C1 segment of cervical spinal cord (tissue), 14 donors: ENCODE measurements at places on chromosomes 7 and 10.

DNA sequence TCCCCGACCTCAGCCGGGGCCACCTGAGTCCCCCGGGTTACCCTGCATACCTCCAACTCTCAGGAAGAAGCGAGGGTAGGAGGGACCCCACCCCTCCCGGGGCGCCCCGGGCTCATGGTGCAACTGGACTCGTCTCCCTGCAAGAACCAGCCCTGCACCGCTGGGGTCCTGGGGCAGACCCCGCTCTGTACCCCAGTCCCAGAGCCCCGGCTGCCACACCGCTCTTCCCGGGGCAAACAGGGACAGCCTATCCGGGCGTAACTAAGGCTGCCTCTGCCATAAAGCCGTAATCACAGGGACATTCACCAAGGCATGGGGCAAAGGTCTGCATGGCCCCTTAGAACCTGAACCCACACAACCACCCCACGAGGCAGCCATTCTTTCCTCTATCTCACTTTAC, 6.7 kb upstream of the MAFK start:
- no peak for DNase-seq

DNA sequence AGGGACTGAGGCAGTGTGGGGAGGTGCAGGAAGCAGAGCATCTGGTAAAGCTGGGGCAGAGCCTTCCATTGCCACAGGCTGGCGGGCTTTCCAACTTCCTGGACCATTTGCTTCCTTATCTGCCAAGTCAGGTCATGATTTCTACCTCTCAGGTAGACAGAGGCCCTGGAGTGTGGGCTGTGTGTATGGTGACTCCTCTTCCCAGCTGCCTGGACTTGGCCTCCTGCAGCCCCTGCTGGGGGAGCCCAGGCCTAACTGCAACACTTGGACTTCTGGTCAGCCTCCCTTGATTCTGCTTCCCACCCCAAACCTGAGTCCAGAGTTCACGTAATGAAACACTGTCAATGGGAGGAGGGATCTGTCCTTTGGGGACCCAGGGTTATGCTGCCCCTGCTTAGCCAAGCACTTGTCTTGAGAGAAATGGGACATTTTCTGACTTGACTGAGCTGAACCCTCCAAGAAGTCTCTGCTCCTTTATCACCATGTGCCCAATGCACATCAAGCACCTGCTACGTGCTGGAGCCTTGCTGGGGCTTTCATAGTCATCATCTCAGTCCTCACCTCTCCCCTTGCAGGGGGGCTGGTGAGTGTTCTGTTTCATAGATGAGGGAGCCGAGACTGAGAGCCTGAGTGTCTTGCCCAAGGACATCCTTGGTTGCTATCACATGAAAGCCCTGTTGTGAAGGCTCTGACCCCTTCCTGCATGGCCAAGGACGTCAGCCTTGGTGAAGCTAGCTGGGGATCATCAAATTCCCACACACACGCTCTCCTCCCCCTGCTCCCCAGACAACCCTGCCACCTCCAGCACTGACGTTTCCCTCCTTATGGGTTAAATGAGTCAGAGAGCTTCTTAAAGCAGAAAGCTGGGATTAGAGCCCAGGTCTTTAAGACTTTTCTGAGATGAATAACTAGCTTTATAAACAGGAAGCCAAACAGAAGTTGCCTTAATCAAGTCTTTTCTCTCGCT, 3.4 kb downstream of the CLEC2L start:
- DNase-seq, result no peak

DNA sequence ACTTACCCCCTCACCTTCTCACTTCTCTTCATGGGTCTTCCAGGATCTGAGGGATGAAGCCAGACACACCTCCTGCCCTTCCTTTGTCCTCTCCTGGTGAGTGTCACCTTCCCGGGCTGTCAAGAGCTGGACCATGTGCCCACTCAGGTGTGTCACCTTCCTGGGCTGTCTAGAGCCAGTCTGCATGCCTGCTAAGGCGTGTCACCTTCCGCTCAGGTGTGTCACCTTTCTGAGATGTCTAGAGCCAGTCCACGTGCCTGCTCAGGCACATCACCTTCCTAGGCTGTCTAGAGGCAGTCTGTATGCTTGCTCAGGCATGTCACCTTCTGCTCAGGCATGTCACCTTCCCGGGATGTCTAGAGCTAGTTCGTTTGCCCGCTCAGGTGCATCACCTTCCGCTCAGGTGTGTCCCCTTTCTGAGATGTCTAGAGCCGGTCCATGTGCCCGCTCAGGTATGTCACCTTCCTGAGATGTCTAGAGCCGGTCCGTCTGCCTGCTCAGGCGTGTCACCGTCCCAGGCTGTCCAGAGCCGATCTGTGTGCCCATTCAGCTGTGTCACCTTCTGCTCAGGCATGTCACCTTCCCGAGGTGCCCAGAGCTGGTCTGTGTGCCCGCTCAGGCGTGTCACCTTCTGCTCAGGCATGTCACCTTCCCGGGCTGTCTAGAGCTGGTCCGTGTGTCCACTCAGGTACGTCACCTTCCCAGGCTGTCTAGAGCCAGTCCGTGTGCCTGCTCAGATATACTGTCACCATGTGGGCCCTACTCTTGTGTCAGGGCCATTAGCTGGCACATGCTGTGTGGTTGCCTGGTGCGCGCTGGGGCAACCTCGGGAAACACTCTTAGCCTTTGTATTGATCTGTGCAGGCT, 245.3 kb downstream of the EBF3 start:
- DNase-seq, result no peak

DNA sequence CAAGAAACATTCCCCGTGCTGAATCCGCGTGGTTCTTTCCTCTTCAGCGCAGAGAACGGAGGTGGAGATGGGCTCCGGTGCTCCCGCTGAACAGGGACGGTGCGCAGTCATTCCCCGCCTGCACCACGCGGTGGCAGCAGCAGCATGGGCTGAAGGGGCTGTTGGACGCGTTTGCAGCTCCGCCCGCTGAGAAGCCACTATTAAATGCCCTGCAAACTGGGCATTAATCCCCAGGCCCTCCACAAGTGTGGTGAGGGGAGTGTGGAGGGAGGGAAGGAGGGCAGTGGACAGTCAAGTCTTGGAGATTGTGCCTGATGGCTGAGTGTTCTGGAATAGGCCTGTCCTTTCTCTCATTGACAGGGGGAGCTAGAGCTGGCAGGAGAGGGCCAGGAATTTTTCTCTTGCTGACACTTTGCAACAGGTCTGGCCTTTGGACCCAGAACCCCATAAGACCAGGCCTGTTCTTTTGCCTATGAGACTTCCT, 240.2 kb upstream of the INHBA start:
- DNase-seq, result peak; percentile 39

DNA sequence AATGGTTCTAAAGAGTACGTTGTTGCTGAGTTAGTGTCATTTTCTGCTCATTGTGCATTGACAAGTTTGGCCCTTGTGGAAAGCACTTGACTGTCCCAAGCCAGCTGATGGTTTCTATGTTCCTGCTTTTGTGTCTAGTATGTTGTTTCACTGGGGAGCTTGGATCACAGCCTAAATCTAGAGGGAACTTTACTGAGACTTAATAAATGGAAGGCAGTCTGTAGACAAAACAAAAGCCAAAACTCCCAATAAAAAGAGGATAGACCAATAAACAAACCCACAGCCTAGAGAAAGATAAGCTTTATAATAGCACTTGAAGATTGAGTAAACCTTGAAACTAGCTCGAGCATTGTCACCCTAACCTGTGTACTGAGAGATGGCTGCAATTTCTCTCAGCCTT, 196.8 kb downstream of the ADRA2A start:
- no peak for DNase-seq

- DNase-seq, result no peak
Measured at GRCh38 chr10:74104480-74104879, 46.1 kb downstream of the AP3M1 start.

- no peak for DNase-seq
Measured at GRCh38 chr7:27177795-27178320, 3.7 kb upstream of the HOXA10 start.

- DNase-seq, result no peak
Measured at GRCh38 chr7:138299066-138299465, 161.0 kb upstream of the TRIM24 start.

DNA sequence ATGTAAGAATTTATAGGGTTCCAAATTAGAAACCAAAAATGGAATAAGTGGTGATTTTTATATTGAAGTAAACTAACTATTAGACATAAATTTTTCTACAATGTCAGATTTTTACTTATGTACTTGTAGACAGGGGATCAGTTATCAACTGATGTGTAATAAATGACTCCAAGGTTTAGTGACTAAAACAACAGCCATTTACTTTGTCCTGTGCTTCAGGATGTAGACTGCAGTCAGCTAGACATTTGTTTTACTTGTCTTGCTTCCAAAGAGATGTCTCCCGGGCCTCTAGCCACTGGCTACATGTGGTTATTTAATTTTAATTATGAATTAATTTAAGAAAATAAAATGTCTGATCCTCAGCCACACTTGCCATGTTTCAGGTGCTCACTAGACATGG, 249.7 kb upstream of the IGFBP3 start:
- DNase-seq, result no peak

- DNase-seq, result no peak
Measured at GRCh38 chr10:119237722-119238436, 30.5 kb downstream of the GRK5 start.

DNA sequence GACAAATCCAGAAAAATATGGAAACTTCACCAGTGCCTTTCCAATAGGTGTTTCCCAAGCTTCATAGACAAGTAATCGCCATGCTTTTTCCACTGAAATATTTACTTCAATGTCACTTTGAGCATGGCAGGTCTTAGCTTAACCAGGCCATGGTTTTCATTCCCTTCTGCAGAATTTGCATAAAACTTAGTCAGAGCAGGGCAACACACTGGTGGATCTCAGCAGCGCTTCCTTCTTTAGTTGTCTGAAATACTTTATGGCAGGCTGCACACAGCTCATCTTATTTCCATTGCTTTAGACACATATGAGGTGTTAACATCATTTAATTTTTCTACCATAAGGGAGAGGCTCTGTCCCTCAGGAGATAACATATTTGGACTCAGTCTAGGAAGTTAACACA, 102.9 kb upstream of the AHR start:
- DNase-seq, result no peak

DNA sequence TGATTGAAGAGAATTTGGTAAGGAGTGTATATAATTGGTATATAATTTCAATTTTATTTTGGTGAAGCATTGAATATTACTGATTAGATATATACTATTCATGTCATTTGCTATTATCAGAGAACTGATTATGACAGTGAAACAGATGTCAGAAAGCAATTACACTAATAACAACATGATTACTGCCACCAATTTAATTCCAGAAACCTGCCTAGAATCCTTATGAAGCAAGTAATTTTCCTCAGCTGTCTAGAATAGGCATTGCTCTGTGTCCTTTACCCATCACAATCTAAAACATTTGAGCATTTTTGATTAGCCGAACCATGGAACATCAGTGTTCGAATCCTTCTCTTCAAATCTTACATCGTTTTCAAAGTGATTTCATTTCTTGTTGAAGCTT, 24.5 kb downstream of the PLXDC2 start:
- DNase-seq, result no peak

GRCh38 chr10:12699258-12699700, 302.2 kb downstream of the CCDC3 start:
- DNase-seq, result no peak

DNA sequence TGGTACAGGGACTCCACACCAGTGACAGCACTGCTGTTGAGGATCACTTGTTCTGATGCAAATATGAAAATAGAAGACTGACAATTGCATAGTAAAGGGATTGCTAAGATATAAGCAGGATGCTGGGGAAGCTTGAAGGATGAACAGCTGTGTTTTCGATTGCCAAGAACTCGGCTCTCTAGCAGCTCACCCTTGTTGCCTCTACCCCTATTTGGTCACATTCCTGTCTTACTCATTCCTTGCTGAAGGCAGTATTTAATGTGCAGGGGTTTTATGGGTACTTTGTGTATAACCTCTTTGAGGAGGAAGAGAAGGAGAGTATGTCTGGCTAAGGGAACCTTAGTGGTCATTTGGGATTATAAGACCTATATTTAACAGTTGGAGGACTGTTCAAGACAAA, 218.8 kb downstream of the AUTS2 start:
- no peak for DNase-seq
